ENCODE measurements at places on chromosomes 3 and 15. TPM values are rescaled to one million over a fixed set of nuclear protein-coding genes. Genes with fewer than 3 reads are reported as not detected.

GRCh38 chr15:45150481-45150880, 20.7 kb downstream of the DUOX1 start:
- no peaks in the 10 kb centered on the region for H3K36me3 ChIP-seq
- H3K4me3 ChIP-seq, result no peak overlapping the region
- DNase-seq, result no peak
- no peak overlapping the region for H3K27ac ChIP-seq
- H3K27me3 ChIP-seq, result no peaks in the 10 kb centered on the region
- H3K4me1 ChIP-seq, result no peaks in the 10 kb centered on the region

- DNase-seq, result no peak
- H3K4me3 ChIP-seq, result no peak overlapping the region
- H3K27me3 ChIP-seq, result no peaks in the 10 kb centered on the region
- H3K36me3 ChIP-seq, result no peaks in the 10 kb centered on the region
Observed at GRCh38 chr3:61186030-61186429, 65.2 kb downstream of the FHIT start.

- no peaks in the 10 kb centered on the region for H3K4me1 ChIP-seq
- no peak for DNase-seq
Observed at GRCh38 chr3:31696009-31696297, 163.2 kb downstream of the STT3B start.

GRCh38 chr3:158264894-158265293, 155.0 kb downstream of the RSRC1 start:
- H3K4me3 ChIP-seq, result no peak overlapping the region
- H3K36me3 ChIP-seq, result no peaks in the 10 kb centered on the region
- no peak for DNase-seq
- no peaks in the 10 kb centered on the region for H3K27me3 ChIP-seq

GRCh38 chr3:153666991-153667740, 454.0 kb upstream of the ARHGEF26 start:
- H3K36me3 ChIP-seq, result no peaks in the 10 kb centered on the region
- H3K27me3 ChIP-seq, result no peaks in the 10 kb centered on the region
- H3K4me1 ChIP-seq, result no peaks in the 10 kb centered on the region

DNA sequence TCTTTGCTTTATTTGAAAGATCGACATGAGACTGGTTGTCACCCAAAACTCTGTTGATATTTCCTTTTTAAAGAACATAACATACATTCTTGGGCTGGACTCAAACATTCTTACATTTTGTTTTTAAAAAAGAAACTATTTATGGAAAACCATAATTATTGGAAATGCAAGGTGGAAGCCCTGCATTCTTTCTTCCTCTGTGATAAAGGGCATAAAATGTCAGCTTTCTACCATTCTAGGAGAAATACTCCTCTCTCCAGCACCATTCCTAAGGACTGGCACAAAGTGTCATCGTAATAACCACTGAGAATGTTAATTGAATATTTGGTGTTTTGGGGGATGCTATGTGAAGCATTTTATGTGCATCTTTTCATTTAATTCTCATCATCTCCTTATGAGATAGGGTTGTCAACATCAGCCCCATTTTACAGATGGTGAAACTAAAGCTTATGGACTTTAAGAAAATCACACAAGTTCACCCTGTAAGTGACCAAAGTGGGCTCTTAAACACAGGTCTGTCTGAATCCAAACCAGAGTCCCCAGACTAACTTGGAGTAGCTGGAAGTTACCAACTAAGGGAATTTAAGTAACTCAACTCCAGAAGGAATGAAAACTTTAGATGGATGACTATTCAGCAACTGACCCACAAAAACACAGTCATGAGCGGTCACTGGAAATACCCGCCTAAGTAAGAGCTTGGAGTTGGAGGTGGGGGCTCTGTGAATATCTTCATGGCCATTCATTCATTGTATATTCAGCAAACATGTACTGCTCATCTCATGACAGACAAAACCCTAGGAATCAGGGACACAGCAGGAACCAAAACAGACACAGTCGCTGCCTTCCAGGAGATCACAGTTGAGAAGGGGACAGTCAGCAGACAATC, 45.9 kb upstream of the LMCD1 start:
- H3K4me1 ChIP-seq, result no peaks in the 10 kb centered on the region
- no peaks in the 10 kb centered on the region for H3K27me3 ChIP-seq
- no peak for DNase-seq
- no peaks in the 10 kb centered on the region for H3K36me3 ChIP-seq
- H3K27ac ChIP-seq, result peak overlapping the region; percentile 64
- no peak overlapping the region for H3K4me3 ChIP-seq

GRCh38 chr3:172140499-172141391, 101.4 kb downstream of the FNDC3B start:
- peaks cover 46% of the 10 kb centered on the region for H3K4me1 ChIP-seq
- H3K36me3 ChIP-seq, result no peaks in the 10 kb centered on the region
- H3K27ac ChIP-seq, result peak overlapping the region; percentile 77
- H3K4me3 ChIP-seq, result no peak overlapping the region
- DNase-seq, result no peak
- no peaks in the 10 kb centered on the region for H3K27me3 ChIP-seq

DNA sequence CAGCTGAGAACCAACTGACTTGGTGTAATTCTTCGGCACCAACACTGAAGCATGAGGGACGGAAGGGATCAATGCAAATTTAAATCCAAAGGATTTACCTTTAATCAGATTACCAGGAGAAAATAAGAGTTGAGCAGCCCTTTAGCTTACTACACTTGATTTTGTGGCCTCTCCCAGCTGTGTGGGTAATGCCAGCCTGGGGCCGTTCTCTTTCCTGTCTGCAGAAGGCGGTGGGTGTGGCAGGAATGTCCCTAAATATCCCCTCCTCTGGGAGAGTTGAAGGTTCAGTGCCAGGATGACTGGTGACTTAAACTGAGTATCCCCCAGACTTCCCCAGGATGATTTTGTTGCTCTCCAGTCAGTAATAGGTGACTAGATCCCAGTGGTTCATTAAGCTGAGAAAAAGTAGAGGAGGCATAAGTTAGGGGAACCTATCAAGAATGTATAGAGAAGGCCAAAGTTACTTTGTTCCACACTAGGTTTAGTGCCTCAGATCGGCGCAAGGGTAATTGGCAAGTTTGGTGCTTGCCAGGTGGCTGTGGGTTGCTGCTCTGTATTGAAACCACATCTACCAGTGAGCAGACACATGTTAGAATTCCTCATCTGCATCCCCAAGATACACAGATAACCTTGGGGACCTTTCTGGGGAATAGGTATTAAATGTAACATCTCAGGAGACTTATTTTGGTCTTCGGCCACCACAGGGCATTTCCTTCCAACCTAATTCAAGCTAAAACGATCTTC, 23.1 kb downstream of the MAPKBP1 start:
- no peak for DNase-seq
- no peaks in the 10 kb centered on the region for H3K36me3 ChIP-seq
- H3K27me3 ChIP-seq, result no peaks in the 10 kb centered on the region
- peak overlapping the region; percentile 82 for H3K27ac ChIP-seq
- H3K4me3 ChIP-seq, result peak overlapping the region; percentile 43

GRCh38 chr15:52124270-52124880, 11.8 kb upstream of the BCL2L10 start:
- no peaks in the 10 kb centered on the region for H3K36me3 ChIP-seq
- no peaks in the 10 kb centered on the region for H3K4me1 ChIP-seq
- H3K27ac ChIP-seq, result no peak overlapping the region
- no peak overlapping the region for H3K4me3 ChIP-seq
- DNase-seq, result no peak
- no peaks in the 10 kb centered on the region for H3K27me3 ChIP-seq

GRCh38 chr3:66467996-66468735, 32.7 kb downstream of the LRIG1 start:
- no peaks in the 10 kb centered on the region for H3K4me1 ChIP-seq
- no peaks in the 10 kb centered on the region for H3K27me3 ChIP-seq
- no peak overlapping the region for H3K27ac ChIP-seq
- no peak overlapping the region for H3K4me3 ChIP-seq
- DNase-seq, result no peak
- H3K36me3 ChIP-seq, result no peaks in the 10 kb centered on the region

DNA sequence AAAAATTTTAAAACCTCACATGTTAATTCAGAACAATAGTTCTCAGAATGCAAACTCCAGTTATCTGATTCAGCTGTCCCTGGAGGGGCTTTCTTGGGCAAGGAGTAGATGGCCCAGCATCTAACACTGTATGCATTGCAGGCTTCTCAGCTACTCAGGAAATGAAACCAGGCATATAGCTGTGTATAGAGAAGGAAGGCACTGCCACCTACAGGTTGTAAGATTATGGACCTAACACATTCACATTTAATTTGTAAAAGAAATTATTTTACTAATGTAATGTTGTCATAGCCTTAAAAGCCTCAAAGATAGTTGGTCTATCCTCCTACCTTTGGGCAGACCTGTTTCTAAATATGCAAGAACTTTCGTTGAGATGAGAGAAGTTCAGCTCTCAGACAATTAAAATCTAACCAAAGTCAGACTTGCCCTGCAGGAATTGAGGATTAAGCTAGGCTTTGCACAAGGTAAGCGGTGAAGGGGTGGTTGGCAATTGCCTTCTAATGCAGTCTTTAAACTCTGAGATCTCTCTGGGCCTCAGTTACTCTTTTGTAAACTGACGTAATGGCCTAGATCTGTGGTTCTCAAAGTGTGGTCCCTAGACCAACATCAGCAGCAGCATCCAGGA, 132.8 kb upstream of the SLC24A5 start:
- no peak for DNase-seq
- H3K4me3 ChIP-seq, result no peak overlapping the region
- H3K27ac ChIP-seq, result no peak overlapping the region
- no peaks in the 10 kb centered on the region for H3K36me3 ChIP-seq

DNA sequence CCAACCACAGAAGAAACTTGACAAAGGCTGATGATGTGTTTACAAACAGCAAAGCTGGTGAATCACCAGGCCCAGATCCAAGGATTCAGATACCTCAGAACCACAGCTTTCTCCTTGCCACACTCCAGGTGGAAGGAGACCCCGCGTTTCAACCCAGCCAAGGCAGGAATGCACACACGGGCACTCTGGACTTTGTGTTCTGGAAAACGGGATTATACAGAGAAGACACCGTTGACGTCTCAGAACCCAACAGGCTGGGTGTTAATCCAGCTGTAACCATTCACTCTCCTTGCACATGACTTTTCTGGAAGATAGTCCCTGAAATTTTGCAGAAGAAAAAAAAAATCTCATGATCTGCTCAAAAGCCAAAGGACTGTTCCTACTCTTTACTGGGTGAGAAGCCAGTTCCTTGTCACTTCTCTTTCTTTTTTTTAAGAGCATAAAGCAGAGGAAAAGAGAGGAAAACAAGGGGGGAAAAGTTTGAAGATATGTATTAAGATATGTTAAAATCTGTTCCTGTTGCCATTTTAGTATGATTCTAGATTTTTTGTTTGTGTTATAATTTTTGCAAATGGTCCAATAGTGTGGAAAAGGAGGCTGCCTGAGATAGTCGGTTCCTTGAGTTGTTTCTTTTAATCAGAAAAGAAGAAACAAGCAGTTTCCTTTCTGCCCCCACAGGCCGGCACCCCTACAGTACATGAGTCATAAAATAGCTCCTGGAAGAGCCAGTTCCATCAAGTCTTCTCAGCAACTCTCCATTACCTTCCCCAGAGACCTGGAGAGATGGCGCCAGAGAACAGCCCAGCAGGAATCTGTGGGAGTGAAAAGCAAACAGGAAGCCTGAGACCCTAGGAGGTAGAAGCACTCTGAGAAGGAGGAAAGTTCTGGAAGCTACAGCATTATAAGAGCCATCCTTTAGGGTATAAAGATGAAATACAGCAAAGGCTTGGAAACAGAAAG, 73.1 kb downstream of the RORA start:
- no peak overlapping the region for H3K4me3 ChIP-seq
- no peaks in the 10 kb centered on the region for H3K27me3 ChIP-seq
- no peaks in the 10 kb centered on the region for H3K36me3 ChIP-seq
- no peak for DNase-seq

DNA sequence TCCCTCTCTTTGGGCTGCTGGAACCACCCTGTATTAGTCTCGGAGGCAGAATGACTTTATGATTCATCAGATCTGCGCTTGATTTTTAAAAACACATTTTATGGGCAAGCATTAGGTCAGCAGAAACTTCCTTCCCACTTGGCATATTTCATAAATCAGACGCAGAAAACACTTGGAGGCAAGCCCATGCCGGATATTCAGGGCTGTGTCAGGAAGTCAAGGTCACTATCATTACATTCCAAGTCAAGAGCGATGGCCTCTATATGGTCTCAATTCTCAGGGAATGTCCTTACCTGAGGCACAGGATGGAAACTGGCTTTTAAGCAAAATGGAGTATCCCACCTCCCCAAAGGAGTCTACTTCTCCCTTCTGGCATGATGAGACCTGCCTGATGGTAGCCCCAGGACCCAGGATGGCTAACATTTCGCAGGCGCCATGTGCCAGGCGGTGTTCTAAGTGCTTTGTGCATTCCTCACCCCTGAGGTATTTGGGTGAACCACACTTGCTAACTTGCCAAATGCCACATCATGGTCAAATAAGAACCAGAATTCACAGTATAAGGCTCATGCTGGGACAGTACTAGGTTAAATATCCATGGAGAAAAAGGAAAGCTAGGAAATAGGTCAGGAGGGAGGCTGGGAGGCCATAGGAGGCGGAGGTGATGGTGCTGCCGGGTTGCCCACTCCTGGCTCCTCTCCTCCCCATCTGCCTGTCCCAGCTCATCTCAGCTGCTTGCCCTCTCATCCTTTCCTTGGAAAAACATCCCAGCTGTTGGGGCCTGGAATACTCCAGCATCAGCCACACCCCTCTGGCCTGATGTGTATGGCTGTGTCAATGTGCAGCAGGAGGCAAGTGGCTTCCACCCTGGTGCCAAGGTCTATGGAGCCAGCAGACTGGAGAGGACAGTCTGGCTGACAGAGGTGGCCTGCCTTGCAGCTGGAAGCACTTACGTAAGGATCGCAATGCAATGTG, 18.8 kb downstream of the BCL2L10 start:
- H3K4me3 ChIP-seq, result no peak overlapping the region
- no peaks in the 10 kb centered on the region for H3K27me3 ChIP-seq
- DNase-seq, result peak; percentile 76
- H3K4me1 ChIP-seq, result peaks cover 8% of the 10 kb centered on the region

DNA sequence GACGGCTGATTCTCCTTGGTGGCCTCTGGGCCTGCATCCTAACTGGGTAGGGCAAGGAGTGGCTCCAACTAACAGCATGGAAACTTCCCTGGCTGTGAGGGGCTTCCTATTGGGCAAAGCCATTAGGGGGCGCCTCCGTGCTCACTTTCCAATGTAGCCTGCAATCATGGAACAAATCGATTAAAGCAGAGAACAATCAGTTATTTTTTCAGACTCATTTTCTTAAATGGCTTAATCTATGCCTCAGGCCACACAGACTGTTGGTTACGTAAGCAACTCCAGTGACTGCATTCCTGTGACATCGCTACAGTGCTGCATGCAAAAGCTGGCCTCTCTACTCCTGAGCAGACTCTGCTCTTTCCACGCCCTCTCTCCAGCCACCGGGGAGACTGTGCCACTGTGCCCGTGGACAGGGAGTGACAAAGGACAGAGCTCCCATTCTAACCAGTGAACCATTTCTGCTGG, 278.9 kb downstream of the KLF13 start:
- no peaks in the 10 kb centered on the region for H3K4me1 ChIP-seq
- no peak for DNase-seq
- H3K27ac ChIP-seq, result no peak overlapping the region
- H3K4me3 ChIP-seq, result no peak overlapping the region
- H3K27me3 ChIP-seq, result no peaks in the 10 kb centered on the region

The CD86 gene
- total RNA-seq, result 12.6 TPM

The GABRR3 gene
- not detected for total RNA-seq

The TMOD2 gene
- 8.6 TPM for total RNA-seq

The PLSCR2 gene
- 0.73 TPM for total RNA-seq

The CLDN18 gene
- not detected for total RNA-seq

The FGF7 gene
- total RNA-seq, result 42.9 TPM

The LRRC2 gene
- 2.0 TPM for total RNA-seq
